ENCODE measurements at places on chromosomes 6 and 20.

GRCh38 chr6:111291336-111292259, 191.4 kb downstream of the REV3L start:
- DNase-seq = no peak

DNA sequence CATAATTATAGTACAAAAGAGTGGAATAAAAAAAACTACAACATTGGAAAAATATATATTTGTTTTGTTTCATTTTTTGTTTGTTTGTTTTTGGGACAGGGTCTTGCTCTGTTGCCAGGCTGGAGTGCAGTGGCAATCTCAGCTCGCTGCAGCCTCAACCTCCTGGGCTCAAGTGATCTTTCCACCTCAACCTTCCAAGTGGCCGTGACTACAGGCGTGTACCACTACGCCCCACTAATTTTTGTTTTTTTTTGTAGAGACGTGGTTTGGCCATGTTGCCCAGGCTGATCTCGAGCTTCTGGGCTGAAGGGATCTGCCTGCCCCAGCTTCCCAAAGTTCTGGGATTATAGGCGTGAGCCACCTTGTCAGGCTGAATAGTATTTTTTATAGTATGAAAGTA, 41.4 kb upstream of the SH3BGRL2 start:
- DNase-seq = no peak

DNA sequence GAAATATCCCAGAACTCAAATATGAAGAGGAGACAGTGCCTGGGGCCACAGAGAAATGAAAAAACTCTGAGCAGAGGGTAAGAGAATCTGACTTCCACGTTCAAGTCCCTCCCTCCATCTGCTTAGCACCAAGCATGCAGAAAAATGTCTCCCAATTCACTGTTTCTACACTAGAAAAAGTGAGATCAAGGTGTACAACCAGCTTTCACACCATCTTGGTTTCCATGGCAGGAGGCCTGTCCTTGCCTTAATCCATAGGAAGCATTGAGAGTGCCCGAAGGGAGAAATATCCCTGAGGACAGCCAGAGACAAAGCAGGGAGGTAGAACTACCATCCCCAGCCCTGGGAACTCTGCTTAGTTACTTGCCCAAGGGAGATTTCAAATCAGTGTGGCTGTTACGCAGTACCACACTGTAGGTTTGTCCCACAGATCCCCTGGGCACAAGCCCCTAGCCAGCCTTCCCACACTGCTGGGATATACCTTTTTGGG, 82.9 kb downstream of the SCML4 start:
- no peak for DNase-seq

DNA sequence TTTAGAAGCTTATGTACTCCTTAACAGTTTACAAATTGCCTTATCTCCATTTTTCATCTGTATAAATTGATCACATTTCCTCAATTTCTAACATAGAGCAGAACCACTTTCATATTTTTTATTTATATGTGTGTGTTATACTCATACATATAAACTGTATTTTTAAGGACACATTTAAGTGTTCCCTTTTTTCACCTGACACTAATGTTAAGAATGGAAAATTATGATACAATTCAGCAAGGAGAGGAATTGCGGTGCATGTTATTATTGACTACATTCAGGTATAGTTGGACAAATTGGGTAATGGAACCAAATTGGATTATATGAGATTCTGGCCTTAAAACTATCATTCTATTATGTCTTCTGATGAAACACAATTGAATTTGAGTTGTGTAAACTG, 479.1 kb upstream of the FLRT3 start:
- no peak for DNase-seq

GRCh38 chr20:7859356-7859802, 80.9 kb downstream of the HAO1 start:
- DNase-seq = peak; percentile 16

GRCh38 chr6:45314146-45314545, 14.0 kb upstream of the RUNX2 start:
- no peak for DNase-seq

DNA sequence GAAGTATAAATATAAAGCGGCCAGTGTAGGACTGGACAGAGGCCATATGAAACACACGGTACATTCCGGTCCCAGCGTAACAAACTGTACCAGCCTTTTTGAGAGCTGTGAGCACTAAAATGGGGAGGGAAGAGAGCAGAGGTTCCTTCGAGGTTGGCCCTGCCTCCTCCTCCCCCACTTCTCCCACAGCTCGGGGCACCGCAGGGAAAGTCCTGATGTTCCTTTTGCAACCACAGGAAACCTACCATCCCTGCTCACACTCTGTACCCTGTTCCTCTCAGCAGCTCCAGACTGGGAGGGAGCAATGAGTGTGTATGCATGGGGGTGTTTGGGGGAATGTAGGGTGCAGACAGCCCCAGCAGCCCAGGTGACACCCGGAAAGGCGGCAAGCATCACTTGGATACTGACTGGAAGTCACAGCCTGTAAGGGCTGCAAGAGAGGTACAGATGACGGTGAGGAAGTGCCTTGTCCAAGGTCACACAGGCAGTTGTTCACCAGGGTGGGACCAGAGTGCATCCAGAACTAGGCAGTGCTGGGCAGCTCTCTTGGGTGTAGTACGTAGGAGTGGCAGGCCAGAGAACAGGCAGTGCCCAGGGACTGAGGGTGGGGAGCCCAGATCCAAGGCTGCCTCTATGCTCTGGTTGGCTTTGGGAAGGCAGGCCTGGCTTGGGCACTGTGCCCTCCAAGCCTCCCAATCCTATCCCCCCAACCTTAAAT, 11.0 kb upstream of the ARMC12 start:
- DNase-seq = no peak

GRCh38 chr6:4973982-4974745, 29.7 kb downstream of the RPP40 start:
- DNase-seq = no peak

DNA sequence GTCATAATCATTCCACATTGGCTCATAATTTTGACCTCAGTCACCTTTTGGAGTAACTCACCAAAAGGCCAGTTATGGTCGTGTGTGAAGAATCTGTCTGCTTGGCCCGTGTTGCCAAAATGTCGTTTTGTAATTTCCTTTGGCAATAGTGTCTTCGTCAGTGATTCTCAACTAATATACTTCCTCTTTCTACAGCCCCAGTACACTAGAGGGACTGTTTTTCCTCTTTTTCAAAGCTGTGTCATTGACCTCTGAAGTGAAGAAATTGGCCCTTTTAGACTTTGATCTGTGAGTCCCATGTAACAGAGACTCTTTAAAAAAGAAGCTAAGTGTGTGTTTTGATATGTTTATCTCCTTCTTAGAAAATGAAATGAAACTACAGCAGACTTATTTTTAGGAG, 5.2 kb downstream of the FOXO3 start:
- DNase-seq = peak; percentile 44

DNA sequence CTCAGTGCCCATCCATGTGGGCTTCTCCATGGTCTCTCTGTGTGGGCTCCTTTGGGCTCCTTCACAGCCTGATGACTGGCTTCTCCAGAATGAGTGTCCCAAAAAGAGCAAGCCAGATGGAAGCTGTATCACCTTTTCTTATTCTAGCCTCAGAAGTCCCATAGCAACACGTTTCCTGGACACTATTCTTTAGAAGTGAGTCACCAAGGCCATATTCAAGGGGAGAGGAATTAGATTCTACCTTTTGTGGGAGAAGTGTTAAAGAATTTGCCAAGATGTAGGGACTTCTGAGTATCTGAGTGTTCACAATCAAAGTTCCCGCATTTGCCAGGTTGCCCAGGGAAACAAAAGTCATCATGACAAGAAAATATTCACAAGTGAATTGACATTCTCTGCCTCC, 20.7 kb upstream of the TBC1D22B start:
- no peak for DNase-seq

DNA sequence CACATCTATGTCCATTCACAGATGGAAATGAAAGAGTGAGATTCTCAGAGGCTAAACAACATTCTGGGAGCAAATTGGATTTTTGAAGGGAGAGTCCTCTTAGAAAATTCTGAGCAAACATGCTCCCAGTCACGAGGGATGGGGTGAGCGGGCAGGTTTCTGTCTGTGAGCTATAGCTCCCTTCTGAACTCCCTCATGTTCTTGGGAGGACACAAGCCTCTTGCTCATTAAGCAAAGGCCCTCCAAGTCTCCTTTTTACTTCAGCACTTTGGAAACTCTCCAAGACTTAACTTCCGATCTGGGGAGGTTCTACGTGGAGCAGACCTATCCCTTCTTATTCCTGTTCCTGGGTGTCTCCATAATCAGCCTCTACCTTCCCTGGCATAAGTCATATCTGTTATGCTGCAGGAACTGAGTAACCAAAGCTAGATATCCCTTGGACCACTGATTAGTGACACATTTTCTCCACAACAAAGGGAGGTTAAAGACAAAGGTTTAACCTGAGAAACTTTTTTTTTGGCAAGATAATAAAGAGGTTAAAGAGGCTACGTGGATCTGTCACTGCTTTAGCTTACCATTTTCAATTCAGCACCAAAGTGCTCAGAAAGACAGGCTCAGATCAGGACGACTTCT, 33.0 kb upstream of the SMIM29 start:
- no peak for DNase-seq

GRCh38 chr6:166638573-166638964, 11.5 kb upstream of the RPS6KA2 start:
- no peak for DNase-seq

- DNase-seq = no peak
These were observed 596.8 kb upstream of the JAG1 start for GRCh38 chr20:11270566-11270965.

GRCh38 chr6:114344246-114344970, 1.6 kb upstream of the HS3ST5 start:
- no peak for DNase-seq

GRCh38 chr20:24989162-24989561, 3.4 kb downstream of the APMAP start:
- no peak for DNase-seq

DNA sequence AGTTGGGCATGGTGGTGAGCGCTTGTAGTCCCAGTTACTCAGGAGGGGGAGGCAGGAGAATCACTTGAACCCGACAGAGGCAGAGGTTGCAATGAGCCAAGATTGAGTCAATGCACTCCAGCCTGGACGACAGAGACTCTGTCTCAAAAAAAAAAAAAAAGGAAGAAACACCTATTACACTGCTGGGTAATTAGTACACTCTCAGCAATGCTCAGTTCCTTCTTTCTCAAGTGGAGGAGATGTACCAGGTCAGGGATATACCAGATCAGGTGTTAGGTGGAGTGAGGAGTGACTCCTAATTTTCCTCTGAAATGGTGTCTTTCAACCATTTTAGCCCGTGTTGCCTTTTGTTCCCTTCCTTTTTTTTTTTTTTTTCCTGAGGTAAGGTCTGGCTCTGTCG, 30.0 kb upstream of the UBR2 start:
- DNase-seq = no peak

GRCh38 chr20:5489601-5490000, 172.8 kb upstream of the PROKR2 start:
- no peak for DNase-seq

DNA sequence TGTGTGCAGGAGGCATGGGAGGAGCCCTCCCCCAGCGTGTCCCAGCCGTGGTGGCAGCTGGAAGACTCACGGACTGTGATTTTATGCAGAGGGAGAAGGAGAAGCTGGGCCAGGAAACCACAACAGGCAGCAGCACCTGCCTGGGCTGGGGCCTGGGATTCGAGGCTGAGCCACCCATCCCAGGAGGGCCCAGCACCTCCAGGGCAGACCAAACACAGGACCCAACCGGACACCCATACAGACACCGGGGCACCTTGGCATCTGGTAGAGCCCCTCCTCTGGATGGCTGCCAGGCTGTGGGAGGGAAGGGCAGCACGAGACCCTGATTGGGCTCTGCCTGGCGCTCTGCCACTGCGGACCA, 41.7 kb upstream of the CHRNA4 start:
- DNase-seq = no peak

GRCh38 chr20:56875052-56875659, 246.1 kb downstream of the TFAP2C start:
- no peak for DNase-seq

GRCh38 chr6:138011413-138011812, 95.8 kb downstream of the PERP start:
- DNase-seq = no peak

- no peak for DNase-seq
These were observed 193.1 kb downstream of the NRN1 start for GRCh38 chr6:5813625-5814027.

DNA sequence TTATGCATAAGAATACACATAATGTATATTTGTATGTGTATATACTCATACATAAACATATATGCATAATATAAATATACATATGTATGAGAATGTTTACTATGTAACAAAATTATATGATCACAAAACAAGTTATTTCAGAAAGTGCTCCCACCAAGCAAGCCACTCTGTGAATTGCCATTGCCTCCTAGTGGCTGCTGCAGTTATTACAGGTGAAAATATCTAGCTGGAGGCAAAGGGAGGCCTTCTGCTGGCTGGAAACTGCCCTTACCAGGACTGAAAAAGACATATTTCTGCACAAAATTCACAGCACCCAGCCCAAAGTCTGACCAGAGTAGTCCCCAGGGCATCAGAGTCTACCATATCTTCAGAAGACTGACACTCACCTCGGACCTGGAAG, 14.4 kb upstream of the ADAM33 start:
- DNase-seq = no peak

- DNase-seq = no peak
These were observed 102.2 kb upstream of the ADGRF1 start for GRCh38 chr6:47144306-47144705.

DNA sequence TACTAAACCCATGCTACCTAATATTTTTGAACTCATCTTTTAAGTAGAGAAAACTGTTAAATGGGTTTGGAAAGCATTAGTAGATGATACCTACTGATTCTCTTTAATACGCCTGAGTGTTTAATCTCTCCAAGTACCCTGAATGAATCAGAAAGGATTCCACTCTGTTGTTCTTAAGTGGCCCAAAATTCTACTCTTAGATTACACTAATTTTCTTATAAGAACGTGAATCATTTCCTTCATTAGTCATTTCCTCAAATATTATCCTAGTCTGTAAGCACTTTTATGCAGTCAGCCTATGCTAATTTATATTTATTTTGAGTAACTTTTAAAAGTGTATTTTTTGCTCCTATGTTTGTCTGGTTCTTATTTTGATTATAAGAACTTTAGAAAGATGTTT, 380.0 kb downstream of the BTBD9 start:
- no peak for DNase-seq

- DNase-seq = no peak
These were observed 28.0 kb upstream of the CEP85L start for GRCh38 chr6:118679327-118679901.

- no peak for DNase-seq
These were observed 113.0 kb downstream of the GMDS start for GRCh38 chr6:2132416-2132815.

- no peak for DNase-seq
These were observed 1373.5 kb downstream of the GRIK2 start for GRCh38 chr6:102766963-102767362.

GRCh38 chr20:50052550-50053361, 60.2 kb downstream of the UBE2V1 start:
- DNase-seq = no peak

All from GM20000 (cell line).